ENCODE measurements at places on chromosomes 7 and 10.
A peak's percentile ranks its signal among the peaks of the same experiment; 100 is the strongest.

- DNase-seq = no peak
Measured at GRCh38 chr7:46715579-46715978, 794.5 kb upstream of the IGFBP3 start.

DNA sequence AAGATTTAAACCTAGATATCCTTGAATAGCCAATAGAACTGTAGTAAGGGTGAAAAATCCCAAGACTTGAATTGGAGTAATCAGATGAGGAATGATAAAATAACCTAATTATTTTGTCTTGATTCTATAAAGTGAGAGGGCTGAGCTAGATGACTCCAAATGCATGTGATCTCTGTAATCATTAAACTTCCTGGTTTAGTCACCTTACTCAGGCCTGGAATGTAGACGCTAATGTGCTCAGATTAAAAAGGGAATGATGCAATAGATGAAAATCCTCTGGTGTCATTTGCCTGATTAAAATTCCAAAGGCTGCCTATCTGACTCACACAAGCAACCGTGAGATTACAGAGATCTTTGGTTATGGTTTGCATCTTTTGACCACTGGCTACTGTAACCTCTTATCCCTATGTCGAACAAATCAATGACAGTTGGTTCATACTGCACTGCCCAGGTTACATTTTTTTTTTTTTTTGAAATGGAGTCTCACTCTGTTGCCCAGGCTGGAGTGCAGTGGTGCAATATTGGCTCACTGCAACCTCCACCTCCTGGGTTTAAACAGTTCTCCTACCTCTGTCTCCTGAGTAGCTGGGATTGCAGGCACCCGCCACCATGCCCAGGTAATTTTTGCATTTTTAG is 2.9 kb upstream of the HKDC1 start:
- DNase-seq = peak; percentile 86

GRCh38 chr10:79159141-79159651 is 90.4 kb downstream of the ZMIZ1 start:
- peak; percentile 88 for DNase-seq

DNA sequence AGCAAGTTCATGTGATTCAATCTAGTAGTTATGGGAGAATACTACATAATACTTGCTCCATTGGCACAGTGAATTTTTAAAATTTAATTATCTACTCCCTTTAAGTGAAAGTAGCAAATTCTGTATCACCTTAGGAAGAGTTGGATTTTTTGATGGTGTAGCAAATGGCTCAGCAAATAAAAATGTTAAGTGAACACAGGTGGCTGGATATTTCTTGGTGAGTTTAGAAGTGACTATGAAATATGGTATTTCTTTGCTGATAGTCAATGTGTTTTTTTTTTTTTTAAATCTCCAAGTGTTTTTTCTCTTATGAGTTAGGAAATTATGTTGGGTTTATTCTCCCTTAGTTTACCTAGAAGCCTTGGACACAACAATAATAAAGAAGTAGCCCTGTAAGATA is 67.8 kb downstream of the CREM start:
- DNase-seq = no peak

- no peak for DNase-seq
Measured at GRCh38 chr7:151919595-151919994, 36.7 kb upstream of the GALNTL5 start.

GRCh38 chr7:26900251-26900650 is 35.9 kb upstream of the SKAP2 start:
- peak; percentile 0 for DNase-seq

- DNase-seq = peak; percentile 14
Measured at GRCh38 chr10:120011359-120012130, 119.0 kb downstream of the SEC23IP start.

DNA sequence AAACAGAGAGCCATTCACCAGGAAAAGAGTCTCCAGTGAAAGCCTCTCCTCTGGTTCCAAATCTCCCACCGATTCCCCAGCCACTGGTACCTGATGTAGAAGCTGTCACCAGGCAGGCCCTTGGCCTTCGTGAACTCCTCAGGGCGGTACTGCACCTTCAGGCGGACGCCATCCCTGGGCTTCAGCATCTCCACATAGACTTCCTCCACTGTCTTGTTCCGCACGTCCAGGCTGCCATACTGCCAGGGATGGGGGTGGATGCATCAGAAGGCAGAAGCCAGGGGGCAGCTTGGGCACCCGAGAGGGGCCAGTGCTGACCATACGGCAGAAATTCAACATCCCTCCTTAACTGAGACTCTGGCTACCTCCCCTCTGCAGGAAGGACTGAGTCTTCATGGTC is 118.8 kb downstream of the DLG5 start:
- no peak for DNase-seq

DNA sequence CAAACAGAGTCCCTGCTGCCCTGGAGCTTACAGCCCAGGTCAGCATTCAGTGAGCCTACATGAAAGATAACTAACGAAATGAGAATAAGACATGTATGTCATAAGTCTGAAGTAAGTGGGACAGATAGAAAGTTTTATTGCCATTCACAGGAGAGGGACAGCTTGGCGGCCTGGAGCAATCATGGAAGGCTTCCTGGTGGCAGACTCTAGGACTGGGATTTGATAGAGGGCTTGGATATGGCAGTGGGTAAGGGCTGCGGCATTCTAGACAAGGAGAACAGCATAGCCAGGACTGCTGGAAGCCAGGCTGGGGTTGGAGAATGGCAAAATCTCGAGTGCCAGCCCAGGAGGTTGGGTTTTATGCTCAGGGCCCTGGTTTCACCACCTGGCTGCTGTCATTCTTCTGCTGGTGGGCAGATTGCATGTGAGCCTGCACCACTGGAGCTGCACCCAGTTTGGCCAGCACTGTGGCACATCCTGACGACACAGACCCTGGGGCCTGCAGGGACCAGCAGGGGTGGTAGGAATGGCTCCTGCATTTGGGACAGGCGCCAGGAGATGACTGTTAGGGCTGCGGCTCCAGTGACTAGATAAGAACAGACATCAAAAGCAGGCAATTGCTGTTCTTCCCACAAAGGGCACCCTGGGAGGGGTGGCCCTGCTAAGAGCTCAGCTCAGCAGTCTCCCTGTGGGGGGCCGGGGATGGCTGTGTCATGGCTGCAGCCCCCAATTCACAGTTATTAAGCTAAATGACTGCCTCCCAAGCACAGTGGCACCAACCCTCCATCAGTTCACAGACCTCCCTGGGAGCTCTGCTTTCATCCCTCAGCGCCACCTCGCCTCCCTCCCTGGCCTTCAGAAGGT is 161.1 kb downstream of the RPS24 start:
- DNase-seq = peak; percentile 28

GRCh38 chr10:123863721-123864482 is 27.7 kb downstream of the CPXM2 start:
- DNase-seq = no peak

- no peak for DNase-seq
Measured at GRCh38 chr7:674454-675410, 51.8 kb upstream of the DNAAF5 start.

DNA sequence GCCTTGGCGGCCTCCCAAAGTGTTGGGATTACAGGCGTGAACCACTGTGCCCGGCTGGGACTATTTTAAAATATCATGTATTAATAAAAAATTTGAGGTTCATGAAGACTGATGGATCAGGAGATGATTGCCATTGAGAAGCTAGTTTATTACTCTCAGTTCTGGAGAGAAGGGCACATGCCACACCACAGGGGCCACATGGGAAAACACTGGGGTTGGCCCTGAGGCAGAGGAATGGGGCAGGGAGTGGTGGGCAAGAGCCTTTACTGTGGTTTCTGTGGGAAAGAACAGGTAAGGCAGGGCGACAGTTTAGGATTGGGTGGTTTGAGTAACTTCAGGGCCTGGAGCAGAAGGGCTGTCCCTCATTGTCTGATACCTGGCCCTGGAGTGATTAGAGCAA is 6.8 kb upstream of the TBRG4 start:
- DNase-seq = no peak

DNA sequence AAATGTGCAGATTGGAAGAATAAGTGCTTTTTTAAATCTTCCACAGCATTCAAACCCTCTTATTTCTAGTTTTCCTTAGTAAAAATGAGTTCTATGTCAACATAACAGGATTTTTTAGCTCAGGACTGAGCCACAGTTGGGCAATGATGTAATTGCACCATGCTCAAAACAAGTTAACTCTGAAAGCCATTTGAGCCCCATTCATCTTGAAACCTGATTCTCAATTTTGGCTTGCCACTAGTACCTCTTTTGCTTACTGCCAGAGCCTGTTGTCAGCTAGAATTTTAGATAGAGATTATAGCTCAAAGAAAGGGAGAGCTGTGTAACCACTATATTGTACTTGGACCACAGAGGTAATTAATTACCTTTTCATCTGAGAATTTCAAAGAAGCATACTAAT is 1028.5 kb upstream of the PHF14 start:
- DNase-seq = peak; percentile 8

DNA sequence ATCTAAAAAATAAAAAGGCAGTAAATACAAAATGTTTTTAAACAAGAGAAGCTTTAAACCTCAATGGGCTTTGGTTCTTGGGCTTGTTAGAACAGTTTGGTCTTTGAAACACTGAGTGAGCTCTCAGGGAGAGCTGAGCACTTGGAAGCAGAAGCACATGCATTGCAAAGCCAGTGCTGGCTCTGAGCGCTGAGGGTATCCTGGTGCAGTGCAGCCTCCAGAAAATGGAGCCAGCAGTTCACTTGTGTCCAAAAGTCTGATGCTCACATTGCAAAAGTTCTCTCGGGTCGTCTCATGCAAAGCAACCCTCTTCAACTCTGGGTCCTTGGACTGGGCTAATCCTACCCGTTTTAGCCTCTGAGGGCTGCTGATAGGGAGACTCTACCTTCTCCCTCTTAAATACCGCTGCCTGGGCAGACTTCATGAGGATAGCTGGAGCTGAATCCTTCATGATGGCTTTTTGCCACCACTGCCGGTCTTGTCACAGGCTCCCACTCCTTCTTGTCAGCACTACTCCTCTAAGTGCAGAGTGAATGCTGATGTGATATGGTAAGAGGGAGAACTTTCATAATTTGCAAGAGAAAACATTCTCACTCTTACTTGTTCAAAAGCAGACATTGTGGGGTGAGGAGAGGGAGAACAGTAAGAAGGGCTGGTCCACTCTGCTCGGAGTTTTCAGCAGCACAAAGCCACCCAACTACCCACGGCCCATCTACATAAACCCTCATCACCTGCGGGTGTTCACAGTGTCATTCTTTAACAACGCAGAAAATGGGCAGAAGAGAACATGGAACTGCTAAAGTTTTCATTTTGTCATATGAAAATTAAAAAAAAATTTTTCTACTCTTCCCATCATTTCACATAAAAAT is 42.2 kb upstream of the BMPER start:
- no peak for DNase-seq

DNA sequence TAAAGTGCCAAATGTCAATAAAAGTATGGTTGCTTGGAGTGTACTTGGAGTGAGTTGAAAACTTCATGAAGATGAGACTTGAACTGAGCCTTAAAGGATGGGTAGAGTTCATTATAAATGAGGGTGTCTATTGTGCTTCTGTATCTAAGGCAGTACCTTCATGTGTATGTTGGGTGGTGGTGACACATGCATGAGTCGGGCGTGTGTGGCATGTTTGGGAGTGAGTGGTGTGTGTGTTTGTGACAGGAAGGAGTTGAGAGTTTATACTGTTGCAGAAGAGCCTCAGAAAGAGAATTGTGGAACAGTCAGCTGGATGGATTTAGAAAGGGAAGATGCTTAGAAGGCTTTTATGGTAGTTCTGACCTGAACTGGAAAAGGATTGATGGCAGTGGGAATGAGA is 6.0 kb upstream of the ZRANB1 start:
- DNase-seq = no peak

DNA sequence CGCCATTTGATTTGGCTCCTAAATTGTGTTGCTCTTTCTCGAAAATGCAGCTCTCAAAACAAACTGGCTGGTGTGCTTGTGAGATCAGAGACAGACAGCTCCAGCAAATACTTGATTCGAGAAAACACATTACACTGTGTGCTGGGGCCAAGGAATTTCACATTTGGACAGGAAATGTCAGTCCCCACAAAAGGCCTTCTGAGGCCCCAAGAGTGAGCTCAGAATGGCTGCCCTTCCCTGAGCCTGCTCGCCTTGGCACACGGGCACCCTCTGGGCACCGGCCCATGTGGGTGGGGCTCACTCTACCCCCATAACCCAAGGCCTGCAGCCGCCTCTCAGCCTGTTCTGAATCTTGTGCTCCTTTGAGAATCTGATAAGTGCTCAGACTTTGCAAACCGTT is 13.9 kb upstream of the HSPA12A start:
- DNase-seq = peak; percentile 65

- DNase-seq = peak; percentile 77
Measured at GRCh38 chr10:12130237-12130872, 878 bp downstream of the SEC61A2 start.

DNA sequence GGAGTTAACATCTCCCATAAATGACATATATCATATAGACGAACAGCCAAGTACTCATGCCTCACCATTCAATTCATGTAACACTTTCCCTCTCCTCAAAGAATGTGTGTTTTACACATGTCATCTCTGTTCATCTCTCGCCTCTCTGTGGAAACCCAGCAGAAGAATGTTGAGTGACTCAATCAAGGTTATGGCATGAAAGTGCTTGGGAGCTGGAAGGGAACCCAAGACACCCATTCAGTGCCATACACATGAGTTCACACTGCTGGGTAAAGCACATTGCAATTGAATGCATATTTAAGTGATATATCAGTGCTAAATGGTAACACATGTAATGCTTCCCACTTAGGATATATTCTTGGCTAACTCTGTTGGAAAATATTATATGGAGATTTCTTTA is 322.9 kb downstream of the PTEN start:
- DNase-seq = peak; percentile 26

DNA sequence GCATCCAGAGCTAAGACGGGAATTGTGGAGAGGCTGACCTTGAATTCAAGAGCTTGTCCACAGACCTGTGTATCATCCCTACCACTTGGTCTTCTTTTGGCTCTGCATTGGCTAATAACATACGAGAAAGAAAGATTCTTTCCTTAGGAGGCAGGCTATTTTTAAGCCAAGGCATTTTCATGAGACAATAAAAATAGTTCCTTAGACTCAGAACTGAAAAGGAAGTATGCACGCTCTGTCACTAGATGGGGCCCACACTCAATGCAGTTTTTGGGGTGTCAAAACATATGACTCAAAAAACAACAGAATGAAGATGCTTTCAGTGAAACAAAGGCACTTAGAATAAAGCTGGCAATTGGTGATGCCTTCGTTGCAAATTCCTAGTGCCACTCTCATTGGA is 265.9 kb upstream of the DGKB start:
- no peak for DNase-seq

DNA sequence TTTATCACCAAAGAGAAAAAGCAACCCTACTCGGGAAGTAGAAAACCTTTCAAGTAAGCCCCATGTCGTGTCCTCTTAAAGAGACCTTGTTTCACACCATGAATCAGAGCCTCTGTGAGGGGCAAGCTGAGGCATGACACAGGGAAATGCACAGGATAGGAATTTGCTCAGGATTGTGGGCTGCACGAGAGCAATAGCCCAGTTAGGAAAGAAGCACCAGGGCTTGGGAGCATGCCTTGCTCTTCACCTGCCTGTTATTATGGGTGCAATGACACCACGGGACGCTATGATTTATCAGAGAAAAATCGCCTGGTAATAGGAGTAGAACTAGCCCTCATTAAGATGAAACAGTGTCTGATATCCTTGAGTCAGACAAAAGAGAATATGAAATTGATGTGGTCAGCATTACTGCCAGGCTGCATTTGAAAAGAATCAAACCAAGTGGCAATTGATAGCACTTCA is 562.9 kb upstream of the NRP1 start:
- peak; percentile 55 for DNase-seq
